ENCODE measurements at places on chromosomes 11 and 22.

DNA sequence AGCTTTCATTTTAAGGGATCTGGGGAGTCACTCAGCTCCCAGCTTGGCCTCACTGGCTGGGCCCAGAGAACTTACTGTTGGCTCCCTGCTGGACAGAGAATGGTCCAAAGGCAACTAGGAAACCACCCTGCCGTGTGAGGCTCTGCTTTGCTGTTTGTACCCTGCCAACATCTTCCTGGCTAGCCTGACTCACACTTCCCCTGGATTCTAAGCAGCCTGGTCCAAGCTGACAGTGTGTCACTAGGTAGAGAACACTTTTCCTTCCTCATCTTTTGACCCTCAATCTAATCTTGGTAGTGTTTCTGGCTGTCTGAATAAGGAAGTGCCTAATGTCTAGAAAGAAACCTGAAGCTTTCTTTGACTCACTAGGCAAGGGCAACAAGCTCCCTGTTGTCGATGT is 76.7 kb downstream of the FAR1 start:
- DNase-seq, result no peak

DNA sequence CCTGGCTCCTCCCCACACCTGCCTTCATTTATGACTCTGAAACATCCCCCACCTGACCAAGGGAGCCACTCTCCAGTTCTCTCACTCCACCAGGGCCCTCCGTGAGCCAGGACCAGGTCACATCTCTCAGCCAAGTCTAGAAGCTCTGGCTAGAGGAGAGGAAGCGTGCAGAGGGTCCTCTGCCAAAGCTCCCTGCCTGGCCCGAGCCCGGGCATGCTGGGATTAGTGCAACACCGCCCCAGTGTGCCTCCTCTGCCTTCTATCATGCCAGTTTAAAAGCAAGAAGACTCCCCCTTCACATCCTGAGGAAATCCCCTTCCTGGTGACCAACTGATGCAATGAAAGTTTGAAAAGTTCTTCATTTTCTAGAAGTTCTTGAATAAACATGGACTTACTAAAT is 23.5 kb downstream of the TP53AIP1 start:
- no peak for DNase-seq

DNA sequence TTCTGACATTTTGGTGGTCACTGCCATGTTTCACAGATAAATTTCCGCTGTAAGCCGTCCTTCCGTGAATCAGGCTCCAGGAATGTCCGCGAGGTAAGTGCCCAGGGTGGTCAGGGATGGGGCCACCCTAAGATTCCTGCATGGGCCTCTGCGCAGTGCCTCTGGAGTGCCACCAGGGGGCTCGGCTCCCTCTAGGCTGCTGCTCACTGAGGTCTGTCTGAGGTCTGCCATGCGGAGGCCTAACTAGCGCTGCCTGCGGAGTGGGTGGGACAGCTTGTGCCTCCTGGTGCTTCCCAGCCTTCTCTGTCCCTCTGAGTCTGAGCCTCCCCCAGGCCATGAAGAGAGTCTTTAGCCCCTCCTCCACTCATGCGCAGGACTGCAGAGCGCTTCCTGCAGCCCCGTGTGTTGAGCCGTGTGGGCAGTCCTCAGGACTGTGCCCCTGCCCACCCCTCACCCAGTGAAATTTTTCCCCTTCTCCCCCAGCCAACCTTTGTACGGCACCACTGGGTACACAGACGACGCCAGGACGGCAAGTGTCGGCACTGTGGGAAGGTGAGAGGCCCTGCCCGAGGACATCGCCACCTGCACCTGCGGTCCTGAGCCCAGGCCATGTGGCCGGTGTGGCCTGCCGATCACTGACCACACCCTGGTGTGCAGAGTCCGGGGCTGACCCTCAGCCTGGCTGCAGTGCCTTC is 11.9 kb upstream of the MDK start:
- peak; percentile 82 for DNase-seq

DNA sequence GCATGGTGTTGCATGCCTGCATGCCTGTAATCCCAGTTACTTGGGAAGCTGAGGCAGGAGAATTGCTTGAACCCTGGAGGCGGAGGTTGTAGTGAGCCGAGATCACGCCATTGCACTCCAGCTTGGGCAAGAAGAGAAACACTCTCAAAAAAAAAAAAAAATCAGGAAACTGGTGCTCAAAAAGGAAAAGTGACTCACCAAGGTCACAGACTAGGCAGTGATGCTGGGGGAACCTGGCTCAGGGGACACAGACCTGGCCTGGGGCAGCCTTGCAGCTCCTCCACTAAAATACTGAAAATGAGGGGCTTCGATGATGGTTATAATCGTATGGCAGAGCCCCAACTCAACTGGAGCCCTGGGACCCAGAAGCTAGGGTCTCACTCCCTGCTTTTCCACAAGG is 8.1 kb upstream of the SLC35E4 start:
- DNase-seq, result no peak

DNA sequence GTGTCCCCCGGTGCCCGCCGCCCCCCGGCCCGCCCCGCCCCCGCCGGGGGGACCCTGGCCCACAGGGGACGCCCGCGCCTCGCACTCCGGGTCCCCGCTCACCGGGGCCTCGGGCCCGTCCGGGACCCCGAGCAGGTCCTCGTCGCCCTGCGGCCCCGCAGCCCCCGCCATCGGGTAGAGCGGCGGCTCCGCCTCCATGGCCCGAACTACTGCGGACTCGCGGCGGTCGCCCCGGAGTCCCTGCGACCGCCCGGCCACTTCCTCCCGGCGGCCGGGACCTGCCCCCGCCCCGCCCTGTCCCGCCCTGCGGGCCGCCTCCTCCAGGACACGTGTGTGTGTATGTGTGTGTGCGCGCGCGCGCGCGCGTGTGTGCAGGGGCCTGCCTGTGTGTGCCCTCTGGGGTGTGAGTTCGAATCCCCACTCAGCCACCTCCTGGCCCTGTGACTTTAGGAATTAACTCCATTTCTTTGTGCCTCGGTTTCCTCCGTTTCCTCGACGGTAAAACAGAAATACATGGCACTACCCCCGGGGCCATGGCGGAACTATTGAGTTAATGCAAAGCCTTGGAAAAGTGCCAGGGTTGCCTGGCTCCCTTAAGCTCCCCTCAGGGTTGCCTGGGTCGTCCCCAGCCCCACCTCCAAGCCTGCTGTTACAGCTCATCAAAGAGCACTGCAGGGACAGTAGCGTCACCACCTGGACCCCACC is at the start of gene UNC93B1:
Gene UNC93B1, minus strand, starts transcription at position 252 of the 705 bp plus-strand sequence. Its CDS starts 54 bp downstream, at position 198.
- peak; percentile 95 for DNase-seq

DNA sequence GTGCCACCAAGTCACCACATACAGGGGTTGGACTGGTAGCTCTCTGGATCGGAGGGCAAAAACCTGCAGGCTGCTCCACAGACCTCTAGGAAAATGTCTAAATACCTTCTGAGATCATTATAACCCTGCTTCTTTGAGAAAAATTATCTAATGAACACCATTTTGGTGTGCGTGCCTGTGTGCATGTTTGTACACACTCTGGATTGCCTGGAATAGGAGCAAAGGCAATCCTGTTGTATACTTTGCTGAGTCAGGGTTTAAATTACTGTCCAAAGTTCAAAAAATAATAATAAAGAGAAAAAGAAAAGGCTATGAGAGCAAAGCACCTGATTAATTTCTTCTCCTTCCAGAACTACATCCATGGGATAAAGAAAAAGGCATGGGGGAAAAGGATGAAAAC is 11.0 kb downstream of the JAML start:
- no peak for DNase-seq

GRCh38 chr11:41955066-41955465 is 495.6 kb upstream of the LRRC4C start:
- no peak for DNase-seq

DNA sequence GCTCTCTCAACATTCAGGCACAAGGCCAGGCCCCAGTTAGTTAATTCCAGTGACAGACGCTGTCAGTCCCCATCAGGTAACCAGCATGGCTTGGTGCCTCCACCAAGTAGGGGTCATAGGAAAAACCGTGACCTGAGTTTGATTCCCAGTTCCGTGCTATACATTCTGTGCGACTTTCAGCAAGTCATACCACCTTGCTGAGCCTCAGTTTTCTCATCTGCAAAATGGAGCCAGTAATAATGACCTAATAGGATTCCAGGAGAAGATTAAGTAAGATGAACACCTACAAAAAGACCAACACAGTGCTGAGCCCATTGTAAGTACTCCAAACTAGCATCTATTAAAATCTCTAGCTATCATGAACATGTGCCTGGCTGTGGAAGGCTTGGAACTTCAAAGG is 24.8 kb upstream of the LRRC55 start:
- DNase-seq, result no peak

GRCh38 chr11:34261095-34261494 is 96.7 kb downstream of the ABTB2 start:
- no peak for DNase-seq

DNA sequence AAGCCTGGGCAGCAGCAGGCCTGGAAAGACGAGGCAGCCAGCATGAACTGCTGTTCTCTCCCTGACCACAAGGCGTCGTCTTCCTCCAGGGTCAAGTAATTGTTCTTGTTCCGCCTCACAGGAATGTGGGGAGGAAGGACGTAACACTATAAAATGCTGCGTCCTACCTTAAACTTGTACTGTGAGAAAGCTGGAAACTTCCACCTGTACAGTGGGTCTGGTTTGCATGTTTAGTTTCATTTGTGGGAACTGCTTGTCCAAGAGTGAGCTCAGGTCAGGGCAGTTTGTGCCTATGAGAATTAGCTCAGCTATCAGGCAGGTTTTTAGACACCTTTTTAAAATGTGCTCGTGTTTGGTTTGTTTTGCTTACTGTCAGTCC is 55.2 kb downstream of the PANX1 start:
- peak; percentile 91 for DNase-seq

- no peak for DNase-seq
Measured at GRCh38 chr11:107017104-107017432, 1.2 kb downstream of the GUCY1A2 start.

DNA sequence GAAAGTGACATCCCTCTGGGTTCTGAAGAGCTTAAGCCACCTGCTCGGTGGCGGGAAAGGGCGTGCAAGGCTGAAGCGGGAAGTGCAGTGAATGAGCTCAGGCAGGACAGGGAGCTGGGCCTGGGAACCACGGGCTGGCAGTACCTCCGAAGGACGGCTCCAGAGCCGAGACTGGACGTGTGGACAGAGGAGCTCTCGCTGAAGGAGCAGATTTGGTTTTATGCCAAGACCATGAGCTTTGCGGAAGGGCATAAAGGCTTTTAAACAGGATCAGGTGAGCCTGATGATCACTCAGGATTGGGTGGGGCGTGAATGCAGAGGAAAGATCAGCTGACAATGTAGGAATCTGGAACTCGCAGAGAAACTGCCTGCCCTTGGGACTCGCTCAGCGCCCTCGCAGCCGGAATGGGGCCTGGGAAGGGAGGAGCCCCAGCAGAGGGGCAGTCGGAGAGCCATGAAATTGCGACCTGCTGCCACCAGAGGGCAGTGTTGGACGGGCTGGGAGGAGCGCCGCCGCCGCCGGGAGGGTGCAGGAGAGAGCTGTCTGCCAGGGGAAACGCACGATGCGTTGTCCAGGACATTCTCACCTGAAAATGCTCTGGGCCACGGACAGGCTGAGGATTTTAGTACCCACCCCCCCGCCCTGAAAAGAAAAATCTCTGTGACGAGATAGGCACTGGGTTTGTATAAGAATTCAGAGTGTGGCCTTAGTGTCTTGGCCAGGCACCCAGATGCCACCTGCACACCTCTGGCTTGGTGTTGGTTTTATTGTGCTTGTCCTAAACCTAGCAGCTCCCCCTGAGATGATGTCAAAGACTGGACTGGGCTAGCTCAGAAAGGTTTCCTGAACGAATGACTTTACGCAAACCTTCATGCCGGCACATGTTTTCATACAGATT is 324.4 kb downstream of the NTM start:
- peak; percentile 78 for DNase-seq

GRCh38 chr11:118901494-118902335 is 18.0 kb downstream of the CXCR5 start:
- DNase-seq, result no peak

- DNase-seq, result no peak
Measured at GRCh38 chr11:28878025-28878424, 769.8 kb downstream of the METTL15 start.

DNA sequence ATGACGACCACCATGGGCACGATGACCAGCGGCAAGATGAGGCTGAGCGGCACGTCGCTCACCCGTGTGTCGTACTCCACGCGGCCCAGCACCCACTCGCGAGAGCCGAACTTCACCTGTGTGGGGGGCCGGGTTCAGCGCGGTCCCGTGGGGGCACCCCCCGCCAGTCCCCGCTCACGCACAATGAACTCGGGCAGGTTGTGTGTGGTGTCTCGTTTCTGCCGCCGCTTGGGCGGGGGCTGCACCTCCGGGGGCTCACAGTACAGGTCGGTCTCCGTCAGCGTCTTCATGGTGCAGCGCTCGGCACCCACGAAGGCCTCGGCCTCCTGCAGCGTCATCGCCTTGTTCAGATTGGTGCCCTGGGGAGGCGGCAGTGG is 11.2 kb upstream of the MAPK11 start:
- DNase-seq, result no peak

- no peak for DNase-seq
Measured at GRCh38 chr11:113675003-113675561, 31.0 kb downstream of the TMPRSS5 start.

DNA sequence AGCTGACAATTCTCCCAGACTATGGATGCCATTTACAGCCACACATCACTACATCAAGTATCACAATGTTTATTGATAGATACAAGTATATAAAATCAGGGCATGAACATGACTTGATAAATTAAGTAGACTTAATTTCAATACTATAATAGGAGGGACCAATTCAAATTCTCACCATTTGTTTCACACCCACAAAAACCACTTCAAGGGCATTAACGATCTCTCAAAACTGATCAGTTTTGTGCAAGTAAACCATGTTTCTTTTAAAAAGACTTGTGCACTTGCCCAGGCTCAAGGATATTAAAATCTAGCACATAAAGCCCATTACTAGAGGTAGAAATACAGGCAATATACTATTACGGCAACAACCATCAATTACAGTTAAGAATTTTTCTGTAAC is 11.7 kb downstream of the EIF4G2 start:
- DNase-seq, result no peak

GRCh38 chr11:117953024-117953671 is 23.9 kb upstream of the TMPRSS13 start:
- peak; percentile 49 for DNase-seq

GRCh38 chr11:3201677-3202181 is 16.9 kb downstream of the MRGPRG start:
- DNase-seq, result no peak

DNA sequence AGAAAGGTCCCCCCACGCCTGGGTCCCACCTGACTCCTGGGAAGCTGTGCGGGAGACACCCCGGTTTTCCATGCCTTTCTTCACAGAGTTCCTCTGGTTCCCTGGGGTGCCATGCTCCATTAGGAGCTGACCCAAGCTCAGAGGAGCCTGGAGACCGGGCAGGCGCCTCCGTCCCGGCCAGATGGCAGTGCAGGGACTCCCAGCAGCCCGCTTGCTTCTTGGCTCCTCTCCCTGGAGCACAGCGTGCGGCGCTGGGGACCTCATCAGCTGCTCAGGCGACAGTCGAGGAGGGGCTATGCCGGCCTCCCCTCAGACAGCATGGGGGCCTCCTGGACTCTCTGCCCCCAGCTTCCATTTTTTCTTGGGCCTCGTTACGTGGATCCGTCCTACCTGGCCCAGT is 13.1 kb upstream of the TTLL12 start:
- no peak for DNase-seq

- no peak for DNase-seq
Measured at GRCh38 chr11:76684516-76684915, 14.0 kb upstream of the LRRC32 start.
